Stimulated activated CD4-positive, alpha-beta T cell treated with anti-CD3 and anti-CD28 coated beads, Interleukin-4, amount 100 ng/mL, for 4 hours (primary cell): ENCODE measurements at places on chromosomes 7 and 10.
A peak's percentile ranks its signal among the peaks of the same experiment; 100 is the strongest.

DNA sequence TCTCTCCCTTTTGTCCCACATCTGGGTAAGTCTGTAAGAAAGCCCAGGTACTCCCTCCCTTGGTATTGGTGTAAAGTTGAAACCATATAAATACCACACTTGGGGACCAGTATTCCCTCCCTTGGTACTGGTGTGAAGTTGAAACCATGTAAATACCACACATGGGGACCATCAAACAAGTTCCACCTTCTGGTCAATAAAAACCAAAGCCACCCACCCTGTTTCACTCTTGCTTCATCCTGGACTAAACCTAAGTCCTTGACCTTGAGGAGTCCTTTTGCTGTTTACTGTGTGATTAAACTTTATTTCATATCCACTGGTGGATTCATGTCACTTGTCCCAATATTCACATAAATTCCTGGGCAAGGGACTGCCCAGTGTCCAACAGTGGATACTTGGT lies 8.4 kb downstream of the P4HA1 start:
- DNase-seq: no peak

- DNase-seq: no peak
Measured at GRCh38 chr10:116687633-116688032, 54.7 kb downstream of the HSPA12A start.

DNA sequence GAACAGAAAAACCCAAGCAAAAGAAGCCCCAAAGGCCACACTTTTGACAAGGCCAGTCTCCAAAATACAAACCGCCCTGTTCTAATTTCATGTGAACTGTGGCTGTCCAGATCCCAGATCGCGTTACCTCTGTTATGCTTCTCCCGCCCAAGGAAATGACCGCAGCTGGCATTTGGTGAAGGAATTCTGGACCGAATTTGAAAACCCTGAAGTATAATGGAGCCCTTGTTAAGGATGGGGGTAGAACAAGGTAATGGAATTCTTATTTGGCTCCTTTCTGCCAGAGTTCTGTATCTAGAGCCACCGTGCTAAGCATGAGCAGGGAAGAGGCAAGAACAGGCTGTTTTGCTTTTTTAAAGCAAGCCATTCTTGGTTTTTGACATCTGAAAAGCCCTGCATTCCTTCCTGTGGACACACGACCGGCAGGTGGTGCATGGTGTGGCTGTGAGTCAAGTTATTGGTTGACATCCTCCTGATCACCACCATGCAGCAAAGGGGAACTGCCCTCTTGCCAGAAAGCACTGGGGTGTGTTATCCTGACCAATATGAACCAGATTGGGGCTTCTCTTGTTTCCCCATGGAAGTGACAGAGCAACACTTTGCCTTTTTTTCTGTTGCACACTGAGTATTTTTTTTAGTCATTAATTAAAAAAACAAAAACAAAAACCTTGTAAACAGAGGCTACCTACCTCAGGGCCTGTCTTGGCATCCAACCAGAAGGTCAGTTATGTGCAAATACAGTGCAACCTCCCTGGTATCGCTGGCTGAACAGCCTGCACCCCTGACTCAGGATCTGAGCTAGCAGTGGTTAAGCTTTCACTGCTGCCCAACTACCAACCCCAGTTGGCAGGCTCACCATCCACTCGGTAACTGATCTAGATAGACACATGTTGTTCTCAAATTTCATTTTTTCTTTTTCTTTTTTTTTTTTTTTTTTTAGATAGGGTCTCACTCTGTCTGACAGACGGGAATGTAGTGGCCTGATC lies 14.2 kb downstream of the UCMA start:
- no peak for DNase-seq

DNA sequence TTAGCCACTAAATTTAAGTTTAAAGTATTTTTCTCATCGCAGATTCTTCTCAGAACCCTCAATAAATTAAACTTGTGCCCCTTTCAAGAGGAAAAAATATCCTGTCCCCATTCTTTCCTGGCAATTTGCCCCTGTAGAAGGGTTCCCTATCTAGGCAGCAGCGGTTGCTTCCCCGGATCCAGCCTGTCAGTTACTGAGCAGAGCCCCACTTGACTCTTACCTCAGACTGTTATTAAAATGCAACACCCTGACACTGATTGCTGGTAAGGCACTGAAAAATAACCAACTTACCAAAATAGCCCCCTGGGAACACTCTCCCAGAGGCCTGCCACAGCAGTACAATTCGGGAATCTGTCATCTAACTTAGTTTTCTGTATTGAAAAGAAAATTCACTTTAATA lies 13.9 kb downstream of the LMTK2 start:
- no peak for DNase-seq

DNA sequence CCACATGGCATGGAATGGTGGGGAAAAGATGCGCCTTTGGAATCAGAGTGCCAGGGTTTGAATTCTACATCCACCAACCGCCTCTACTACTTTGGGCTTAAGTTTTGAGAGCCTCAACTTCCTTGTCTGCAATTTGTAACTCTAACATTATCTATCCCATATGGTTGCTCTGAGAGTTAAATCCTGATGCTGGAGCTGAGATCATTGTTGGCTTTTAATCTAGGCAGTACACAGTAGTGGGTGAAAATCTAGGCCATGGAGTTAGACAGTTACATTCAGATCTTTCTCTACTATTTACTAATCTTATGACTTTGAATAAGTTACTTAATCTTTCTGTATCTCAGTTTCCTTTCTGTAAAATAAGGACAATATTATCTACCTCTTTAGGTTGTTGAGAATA lies 149.7 kb upstream of the AOAH start:
- no peak for DNase-seq

DNA sequence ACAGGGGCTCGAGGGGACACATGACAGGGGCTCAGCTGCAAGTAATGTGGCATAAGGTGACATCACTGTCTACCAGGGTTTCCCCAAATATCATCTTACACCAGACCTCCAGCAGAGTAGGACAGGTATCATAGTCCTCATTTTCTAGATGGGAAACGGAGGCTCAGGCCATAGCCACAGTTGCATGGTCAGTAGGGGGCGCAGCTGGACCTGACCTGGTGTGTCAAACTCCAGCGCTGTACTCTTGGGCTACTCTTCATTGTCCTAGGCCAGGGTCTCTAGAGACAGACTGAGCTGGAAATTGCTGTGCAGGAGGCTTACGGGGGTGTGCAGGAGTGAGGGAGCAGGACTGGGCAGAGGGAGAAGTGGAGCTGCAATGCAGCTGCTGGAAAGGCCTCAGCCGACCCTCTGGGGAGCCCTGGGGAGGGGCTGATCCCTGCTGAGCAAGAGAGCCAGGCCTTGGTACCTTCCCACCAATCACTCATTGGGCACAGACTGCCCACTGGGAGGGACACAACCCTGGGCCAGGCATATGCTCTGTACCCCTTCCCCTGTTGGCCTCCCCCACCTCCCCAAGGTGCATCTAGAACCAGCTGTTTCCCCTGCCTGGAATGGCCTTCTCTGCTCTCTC lies 89.9 kb downstream of the CDH23 start:
- DNase-seq: peak; percentile 33

DNA sequence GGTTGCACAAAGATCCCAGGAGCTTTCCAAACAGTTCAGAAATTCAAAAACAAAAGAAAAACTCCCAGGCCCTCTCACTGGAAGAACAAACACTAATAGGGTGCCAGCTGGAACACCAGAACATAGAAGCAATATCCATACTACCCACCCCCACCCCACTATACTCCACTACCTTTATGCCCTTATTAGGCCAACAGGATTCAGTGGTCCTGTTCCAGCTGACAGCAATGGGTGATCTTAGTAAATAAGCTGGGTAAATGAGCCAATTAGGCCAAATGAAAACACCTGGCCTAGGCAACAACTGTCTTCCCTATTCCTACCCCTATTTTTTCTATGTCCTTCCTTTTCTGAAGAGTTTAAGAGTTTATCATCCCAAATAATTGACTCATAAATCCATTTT lies 11.7 kb downstream of the NOC3L start:
- no peak for DNase-seq

- no peak for DNase-seq
Measured at GRCh38 chr10:29723726-29724125, 89.0 kb upstream of the SVIL start.
